OCI-M1 (cell line): ENCODE measurements at places on chromosomes 5 and 9.

- DNase-seq = no peak
Observed at GRCh38 chr9:77982581-77983319, 48.9 kb downstream of the GNAQ start.

DNA sequence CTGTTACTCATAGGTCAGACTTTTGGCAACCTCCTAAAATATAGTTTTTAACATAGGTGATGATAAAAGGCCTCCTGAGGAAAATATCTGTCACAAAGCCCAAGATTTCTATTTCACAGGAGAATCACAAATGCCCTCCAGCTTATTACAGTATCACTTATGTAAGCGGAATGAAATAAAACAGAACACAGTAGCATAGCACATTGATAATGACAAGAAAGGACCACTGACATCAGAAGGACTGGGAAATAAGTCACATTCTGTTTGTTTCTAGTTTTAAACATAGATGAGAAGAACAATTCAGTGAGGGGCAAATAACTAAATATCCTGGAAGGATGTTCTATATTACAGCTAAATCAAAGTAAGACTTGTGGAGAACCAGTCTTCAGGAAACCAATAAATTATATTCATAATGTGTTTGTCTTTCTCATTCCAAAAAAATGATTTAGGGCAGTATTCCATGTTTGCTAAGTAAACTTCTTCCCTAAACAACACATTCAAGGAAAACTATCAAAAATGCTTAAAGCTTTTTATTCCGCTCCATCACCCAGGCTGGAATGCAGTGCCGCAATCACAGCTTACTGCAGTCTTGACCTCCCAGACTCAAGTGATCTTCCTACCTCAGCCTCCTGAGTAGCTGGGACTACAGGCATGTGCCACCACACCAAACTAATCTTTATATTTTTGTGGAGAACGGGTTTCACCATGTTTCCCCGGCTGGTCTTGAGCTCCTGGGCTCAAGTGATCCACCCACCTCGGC is 20.8 kb upstream of the CTNNAL1 start:
- DNase-seq = no peak

DNA sequence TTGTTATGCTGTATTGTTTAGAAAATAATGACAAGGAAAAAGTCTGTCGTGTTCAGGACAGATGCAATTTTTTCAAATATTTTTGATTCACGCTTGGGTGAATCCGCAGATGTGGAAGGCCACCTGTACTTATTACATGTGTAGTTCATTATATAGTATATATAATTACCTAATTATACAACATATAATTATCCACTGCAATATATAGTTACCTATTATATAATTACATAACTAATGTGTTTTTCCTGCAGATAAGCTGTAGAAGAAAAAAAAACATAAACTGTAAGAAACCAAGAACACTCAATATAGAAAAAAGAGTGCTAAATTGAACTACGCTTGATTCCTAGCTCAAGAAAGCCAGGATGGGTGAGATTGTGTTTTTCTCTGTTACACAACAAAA is 93.6 kb upstream of the RANBP3L start:
- DNase-seq = no peak

DNA sequence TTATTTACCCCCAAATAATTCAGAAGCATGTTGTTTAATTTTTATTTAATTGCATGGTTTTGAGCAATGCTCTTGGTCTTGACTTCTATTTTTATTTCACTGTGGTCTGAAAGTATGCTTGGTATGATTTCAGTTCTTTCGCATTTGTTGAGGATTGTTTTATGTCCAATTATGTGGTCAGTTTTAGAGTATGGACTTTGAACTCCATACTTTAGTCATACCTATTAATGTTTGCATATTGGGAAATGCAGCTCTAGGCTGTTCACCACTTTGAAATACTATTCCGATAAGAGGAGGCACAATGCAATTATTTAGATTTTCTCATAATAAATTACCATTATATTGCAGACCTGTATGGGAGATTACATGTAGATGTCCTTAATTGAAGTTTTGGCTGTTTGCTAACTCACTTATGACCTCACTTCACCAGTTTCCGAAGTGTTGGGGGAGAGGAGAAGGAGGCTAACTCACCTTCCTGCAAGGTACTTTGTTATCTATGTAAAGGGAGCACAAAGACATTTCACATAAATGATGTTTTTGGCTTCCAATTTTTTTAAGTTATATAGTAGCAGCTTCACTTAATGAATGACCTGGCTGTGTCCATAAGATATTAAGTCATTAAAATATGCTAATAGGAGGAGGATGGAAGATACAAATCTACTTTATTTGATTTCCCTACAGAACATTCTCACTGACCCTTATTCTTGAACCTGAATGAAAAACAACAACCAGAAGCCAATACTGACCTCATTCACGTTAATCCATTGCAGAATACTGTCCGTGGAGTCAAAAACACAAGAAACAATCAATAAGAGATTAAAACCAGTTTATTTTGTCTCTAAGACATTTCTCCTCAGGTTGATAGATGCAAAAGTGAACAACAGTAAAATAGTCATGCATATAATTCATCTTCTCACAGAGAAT is 970.3 kb upstream of the ARRDC3 start:
- DNase-seq = no peak

GRCh38 chr9:22148876-22149637 is 140.0 kb upstream of the CDKN2B start:
- no peak for DNase-seq

DNA sequence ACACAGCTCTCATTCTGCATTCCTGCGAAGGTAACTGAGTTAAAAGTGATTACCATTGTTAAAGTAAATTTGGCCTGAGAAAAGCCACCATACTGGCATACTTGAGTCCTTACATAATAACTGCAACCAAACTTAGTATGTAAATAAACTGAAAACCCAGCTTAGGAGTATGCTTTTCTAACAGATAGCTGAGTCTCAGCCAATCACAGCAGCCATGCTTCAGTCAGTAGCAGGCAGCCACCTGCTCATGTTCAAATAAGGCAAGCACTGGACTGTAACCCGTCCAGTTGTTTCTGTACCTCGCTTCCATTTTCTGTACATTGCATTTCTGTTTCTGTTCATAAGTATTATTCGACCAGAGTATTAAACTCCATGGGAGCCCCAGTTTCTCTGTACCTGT is 58.6 kb downstream of the GCNT4 start:
- DNase-seq = no peak

- no peak for DNase-seq
Observed at GRCh38 chr5:77991084-77991483, 214.9 kb upstream of the TBCA start.

- DNase-seq = no peak
Observed at GRCh38 chr5:1751026-1751863, 48.4 kb downstream of the MRPL36 start.

DNA sequence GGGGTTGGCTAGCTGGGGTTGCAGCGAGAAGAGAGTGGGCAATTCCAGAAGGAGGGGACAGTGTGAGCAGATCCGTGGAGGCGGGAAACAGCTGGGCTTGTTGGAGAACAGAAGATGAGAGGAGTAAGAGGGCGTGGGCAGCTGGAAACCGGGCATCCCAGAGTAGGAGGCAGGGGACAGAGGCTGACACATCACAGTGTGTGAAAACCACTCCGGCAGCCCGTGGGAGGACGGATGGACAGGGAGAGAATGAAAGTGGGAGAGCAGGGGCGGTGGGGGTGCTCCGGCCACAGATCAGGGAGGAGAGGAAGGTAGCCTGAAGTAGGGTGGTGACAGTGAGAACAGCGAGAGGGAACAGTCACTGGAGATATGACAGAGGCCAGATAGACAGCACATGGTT is 8.3 kb upstream of the PSMB7 start:
- DNase-seq = no peak

- DNase-seq = no peak
Observed at GRCh38 chr5:68898951-68899471, 194.8 kb upstream of the SLC30A5 start.

GRCh38 chr5:159515197-159515596 is 184.9 kb upstream of the IL12B start:
- no peak for DNase-seq

DNA sequence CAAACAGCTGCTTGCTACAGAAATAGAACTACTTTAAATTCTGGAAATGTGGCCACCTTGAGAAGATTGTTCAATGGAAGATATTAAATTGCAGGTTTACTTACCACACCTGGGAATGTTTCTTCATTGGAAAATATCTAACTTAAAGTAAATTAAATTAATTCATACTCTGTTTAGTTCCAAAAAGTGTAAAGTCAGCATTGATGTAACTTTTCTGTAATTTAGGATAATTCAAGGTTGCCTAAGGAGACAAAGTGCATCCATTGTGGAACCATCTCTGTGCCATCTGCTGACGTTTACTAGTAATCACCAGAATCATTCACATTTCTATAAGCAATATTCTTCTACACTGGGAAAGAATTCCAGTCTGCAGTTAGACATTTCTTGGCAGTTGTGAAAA is 53.0 kb downstream of the FAM170A start:
- no peak for DNase-seq

GRCh38 chr9:36086442-36086841 is 49.7 kb downstream of the RECK start:
- DNase-seq = no peak

DNA sequence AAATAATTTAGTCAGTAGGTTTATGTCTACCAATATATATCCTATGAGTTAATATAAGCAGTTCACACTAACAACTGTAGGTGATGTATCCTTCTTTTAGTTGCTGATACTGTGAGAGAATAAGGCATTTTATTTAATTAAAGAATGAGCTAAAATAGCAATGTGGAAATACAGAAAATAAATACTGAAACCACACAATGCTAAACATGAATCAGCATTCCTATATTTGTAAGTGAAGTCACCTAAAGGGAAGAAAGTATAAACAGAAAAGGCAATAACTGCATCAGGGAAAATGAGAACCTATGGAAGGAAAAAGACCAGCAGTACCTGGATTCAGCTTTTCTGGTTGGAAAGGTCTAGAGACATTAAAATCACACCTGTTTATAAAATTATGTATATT is 336.0 kb downstream of the PDE4D start:
- DNase-seq = peak; percentile 20

- DNase-seq = no peak
Observed at GRCh38 chr5:93591323-93591945, 8.4 kb downstream of the NR2F1 start.

DNA sequence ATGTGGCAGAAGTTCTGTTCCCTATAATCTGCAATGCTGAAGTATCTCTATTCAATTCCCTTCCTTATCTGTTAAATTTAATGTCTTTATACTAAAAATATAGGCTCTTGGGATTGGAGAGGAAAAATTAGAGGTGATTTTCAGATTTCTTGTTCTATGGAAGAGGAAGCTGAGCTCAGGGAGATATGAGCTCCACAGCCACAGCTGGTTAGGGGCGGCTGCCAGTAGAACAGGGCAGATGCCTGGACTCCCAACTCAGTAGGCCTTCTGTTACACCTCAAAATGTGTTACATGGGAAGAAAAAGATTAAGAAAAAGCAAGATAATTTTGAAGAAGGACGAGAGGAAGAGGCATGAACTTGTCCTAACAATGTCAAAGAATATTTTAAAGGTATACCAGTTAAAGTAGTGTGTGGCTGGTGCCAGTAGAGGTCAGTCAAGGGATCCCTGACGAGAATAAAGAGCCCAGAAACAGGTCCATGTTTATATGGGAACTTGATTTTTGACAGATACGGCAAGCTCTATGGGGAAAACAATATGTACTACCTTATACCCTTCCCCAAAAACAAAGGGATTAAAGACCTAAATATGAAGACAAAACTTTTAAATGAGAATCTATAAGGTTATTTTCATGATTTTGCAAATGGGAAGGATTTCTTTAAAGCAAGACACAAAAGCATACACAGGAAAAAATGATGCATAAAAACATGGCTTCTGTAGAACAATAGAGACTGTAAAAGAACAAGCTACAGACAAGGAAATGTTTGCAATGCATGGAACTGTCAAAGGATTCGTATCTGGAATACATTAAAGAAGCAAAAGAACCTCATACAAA is 28.7 kb downstream of the DNAJC21 start:
- DNase-seq = peak; percentile 59
